Activated CD4-positive, alpha-beta T cell treated with anti-CD3 and anti-CD28 coated beads, Interleukin-10, Interleukin-2, amounts not matched to agents 100 ng/mL and 50 ng/mL, durations not matched to agents 16 hours and 8 hours (primary cell): ENCODE measurements at places on chromosomes 5 and 9.
A peak's percentile ranks its signal among the peaks of the same experiment; 100 is the strongest.

- DNase-seq: no peak
These were observed 26.0 kb downstream of the ACTBL2 start for GRCh38 chr5:57456531-57457135.

DNA sequence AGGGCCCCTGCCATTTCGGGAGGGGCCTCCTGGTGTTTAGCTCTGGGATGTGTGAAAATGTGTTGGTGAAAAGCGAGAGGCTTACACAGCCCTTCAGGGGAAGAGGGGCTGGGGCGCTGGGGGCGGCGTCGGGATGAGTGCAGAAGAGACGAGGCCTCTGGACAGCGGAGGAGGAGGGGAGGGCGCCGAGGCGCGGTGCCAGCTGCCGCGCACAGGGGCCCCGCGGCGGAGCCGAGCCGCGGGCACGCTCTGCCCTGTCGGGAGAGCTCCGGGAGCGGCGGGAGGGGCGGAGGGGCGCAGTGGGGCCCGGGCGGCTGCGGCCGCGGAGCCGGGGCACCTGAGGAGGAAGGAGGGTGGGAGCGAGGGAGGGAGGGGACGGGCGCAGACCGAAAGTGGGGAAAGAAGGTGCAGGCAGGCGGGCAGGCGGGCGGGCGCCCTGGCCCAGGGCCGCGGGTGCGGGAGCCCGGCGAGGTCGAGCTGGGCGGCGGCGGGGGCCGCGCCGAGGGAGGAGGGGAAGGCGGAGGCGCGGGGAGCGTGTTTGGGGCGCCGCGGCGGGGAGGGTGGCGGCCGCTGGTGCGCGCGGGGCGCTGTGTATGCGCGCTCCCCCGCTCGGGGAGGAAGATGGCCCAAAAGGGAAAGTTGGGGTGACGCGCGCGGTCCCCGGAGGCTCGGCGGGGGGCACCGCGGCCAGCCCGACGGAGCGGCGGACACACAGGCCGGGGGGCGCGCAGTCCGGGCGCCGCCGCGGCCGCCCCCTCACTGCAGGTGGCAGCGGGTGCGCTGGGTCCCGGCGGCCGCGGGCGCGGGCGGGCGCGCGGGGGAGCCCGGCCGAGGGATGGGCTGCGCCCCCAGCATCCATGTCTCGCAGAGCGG lies at the start of gene PDE8B:
TSS of gene PDE8B (plus strand) at position 590 of the 873 bp plus-strand sequence. CDS start at position 836, 246 bp downstream.
- no peak for DNase-seq

DNA sequence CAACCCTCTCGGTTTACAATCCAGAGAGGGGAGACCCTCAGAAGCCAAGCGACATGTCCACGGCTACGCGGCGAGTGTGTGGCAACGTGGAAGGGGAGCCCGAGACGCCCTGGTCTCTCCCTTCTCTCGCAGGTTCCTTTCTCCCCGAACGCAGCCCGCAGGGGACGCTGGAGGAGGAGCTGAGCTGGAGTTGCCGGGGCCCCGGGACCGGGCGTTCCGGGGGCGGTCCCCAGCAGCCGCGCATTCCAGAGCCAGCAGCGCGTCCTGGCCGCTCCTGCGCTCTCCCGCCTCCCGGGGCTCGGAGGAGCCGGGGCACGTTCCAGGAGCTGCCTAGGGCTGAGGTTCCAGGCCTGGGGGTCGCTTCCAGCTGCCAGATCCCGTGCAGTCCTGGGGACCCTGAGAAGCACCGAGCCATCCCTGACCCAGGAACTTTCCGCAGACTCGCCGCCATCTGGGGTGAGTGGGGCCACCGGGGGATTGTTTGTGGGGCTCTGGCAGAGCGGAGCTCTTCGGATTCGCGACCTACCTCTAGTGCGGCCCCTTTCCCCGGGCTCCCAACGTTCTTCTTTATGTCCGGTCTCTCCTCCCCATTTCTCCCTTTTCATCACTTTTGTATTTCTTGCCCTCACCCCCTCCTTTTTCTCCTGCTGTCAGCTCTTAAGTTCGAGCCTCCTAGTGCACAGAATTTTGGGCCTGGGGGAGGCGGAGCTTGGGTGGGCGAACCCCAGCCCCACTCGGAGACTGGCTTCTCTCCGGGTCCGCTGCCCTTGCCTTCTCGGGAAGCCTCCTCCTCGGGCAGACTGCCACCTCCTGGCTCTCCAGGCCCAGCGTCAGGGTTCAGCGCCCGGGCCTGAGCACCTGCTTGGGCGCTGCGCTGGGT lies at the start of gene SMIM3:
TSS of gene SMIM3 (plus strand) at position 241 of the 880 bp plus-strand sequence. CDS start 16,684 bp downstream, outside the sequence.
- DNase-seq: peak; percentile 78

DNA sequence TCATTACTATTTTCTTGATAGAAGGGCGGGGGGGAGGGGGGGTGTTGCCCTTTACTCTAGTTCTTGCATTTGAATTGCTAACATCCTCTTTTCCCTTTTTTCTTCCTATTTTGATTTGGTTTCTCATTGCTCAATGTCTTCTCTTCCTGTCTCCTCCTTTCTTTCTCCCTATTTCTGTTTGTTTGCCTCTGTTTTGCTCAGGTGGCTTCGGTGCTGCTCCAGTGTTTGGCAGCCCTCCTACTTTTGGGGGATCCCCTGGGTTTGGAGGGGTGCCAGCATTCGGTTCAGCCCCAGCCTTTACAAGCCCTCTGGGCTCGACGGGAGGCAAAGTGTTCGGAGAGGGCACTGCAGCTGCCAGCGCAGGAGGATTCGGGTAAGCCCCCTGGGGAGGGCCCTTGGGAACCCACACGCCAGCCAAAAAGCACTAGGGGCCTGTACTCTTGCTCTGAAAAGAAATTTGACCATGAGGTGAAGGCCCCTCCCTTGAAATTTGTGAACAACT lies 48.3 kb downstream of the FAM78A start:
- DNase-seq: no peak

GRCh38 chr5:145324767-145325479 lies 510.2 kb downstream of the PRELID2 start:
- DNase-seq: no peak

DNA sequence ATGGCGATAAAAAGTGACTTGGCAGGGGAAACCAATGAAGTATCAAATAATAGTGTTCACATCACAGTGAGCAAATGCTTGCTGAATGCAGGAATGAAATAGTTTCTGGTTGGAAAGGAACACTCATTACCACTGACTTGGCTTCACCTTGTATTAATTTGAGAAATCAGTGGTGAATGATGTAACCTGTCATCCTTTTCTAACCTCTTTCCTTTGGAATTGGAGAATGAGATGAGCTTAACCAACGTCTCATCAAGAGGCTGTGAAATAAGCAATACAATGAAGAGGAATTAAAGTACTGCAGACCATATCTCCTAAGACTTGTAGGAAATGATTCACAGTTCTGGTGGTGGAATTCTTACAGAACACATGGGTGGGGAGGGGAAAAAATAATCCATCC lies 192.2 kb downstream of the DMAC1 start:
- no peak for DNase-seq

DNA sequence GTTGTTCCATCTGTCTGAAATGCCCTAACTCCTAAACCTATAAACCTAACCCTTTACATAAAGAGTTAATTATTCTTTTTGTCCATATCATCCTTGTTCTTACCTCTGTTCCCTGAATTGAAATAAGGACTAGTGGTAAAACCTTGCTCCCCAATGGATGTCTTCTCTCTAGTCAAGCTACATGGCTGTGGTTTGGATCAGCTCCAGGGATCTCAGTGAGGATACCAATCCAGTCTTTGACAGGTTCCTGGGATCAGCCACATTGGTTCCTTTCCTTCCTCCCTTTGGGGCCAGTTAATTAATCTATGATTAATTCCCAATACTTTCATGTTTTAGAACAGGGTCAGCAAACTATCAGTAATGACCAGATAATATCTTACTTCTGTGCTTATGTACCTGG lies 151.6 kb downstream of the SIL1 start:
- no peak for DNase-seq

DNA sequence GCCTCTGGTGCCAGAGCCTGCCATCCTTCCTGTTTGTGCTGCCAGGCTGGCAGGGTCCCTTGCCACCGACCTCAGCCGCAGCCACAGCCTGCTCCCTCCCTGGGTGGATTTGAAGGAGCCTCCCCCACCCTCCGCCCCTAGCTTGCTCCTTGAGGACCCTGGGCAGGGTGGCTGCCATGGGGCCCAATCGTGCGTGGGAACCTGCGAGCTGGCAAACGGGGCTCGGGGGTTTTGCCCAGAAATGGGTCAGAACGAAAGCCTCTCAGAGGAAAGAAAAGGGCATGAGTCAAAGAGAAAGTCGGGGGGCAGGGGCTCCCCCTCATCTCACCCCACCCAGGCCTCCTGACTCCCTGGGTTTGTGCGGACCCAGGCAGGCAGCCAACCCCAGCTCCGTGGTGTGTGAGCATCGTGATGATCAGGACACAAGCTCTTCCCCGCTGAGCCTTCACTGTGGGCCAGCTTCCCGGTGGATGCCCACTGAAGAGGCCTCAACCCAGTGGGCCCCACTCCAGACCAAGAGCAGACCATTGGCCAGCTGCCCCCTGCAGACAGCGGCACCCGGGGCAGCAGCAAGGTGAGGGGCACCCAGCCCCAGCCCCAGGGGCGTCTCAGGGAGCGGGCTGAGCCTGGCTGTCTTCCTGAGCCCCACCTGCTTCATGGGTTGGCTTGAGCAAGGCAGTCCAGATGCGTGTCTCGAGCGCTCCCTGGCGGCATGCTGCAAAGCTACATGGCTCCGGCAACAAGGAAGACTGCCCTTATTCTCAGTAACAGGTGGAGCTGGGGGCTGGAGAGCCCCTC lies 3.0 kb upstream of the FUT7 start:
- peak; percentile 97 for DNase-seq

- DNase-seq: peak; percentile 29
These were observed 14.2 kb upstream of the PPP1R2B start for GRCh38 chr5:156835905-156836304.

DNA sequence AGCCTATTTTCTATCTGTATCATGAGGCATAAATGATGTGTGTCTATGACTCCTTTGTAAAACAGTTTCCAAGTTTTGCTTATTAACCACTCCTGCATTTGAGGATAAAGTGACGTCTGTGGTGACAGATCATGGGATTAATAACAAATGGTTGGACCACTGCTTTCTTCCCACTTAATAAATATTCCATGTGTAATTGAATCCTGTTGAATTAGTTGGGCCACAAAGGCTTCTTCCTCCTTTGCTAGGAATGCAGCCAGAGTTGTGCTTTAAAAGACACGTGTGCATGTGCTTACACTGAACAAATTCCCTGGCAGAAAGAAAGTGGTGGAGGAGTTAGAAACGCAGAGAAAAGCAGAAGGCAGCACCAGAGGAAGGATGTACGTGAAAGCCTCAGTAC lies 150.2 kb downstream of the ACTBL2 start:
- DNase-seq: no peak

DNA sequence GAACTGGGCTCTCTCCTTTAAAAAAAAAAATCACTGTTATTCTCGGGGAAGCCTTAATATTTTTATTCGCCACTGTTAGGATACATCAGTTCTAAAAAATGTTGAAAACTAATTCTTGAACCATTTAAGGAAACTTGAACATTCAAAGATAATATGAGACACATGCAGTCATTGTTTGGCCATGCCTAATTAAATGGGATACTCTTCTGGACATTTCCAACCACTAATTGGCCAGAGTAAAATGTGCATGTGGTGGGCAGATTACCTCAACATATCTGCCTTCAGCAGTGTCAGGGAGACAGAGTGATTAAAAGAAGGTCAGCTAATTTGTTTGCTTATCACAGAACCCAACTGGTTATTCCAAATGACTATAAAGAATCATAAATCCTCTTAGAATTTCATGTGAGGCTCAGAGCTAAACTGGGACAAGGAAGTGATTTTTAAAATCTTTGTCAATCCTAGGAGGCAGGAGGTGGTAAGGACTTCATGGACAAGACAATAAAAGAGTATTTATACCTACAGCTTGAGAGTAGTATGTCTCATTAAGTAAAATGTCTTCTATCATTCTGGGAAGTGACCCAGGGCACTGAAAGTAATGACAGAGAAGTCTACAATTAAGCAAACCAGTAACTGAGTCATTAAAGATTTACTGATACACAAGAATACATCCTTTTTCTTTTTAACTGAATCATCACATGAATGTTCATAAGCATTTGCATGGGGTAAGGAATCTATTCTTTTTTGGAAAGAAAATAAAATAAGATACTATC lies 242.9 kb upstream of the TRPM3 start:
- DNase-seq: no peak

DNA sequence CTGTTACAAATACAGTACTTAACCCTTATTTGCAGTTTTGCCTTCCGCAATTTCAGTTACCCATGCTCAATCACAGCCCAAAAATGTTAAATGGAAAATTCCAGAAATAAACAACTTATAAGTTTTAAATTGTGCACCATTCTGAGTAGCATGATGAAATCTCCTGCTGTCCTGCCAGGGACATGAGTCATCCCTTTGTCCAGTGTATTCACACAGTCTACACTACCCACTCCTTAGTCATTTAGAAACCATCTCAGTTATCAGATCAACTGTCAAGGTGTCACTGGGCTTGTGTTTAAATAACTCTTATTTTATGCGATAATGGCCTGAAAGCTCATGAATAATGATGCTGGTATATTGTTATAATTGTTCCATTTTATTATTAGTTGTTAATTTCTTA lies 95.8 kb downstream of the PLCXD3 start:
- peak; percentile 2 for DNase-seq

DNA sequence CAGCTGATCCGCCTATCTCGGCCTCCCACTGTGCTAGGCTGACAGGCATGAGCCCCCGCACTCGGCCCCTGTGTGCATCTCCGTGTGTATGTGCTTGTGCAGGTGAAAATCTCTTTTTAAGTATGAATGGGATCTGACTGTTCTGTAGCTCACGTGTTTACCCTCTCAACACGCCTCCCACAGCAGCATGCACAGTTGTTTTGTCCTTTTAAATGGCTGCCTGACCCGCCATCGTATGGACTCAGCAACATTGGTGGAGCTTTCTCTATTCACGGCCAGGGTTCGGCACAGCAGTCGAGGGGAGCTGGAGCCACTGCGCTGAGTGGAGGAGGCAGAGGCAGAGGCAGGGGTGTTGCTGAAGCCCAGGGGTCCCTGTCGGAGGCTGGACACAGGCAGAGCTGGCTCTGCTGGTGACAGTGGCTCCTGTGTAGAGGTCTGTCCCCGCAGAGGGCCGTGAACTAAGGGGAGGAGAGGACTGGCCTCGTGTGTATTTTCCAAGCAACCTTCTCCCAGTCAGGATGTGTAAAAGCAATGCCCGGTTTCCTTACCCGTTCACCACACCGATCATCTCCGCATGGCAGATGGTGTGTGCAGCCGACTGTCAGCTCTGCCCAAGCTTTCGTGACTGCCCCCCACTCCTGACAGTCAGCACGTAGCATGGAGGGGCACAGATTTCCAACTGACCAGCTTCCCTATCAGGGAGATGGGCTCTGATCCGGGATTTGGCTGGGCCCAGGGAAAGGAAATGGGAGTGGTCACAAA lies 37.3 kb downstream of the MRPL36 start:
- DNase-seq: no peak

DNA sequence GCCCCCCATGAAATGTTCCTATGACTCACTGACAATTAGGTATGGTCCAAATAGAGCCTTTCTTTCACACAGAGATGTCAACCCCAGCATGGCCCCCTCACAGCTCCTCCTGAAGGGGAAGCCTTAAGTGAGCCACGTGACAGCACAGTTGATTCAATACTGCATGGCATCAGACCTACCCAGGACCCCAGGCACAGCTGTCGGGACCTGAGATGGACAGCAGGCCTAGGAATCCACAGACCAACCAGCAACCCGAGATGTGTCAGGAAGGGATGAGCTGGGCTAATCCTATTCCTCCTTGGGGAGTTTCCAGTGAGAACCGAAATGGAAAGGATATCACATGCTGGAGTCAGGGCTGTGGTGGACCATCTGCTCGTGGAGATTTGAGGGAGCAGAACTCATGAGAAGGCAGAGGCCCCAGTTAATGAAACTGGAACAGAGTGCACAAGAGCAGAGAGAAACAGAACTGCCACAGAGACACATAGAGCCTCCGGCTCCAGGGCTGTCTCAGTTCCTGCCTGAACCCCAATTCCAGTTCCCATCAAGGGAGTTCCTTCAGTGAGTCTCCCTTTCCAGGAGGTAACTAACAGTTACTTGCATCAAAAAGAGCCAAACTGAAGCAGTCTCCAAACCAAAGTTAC lies 42.1 kb upstream of the SMIM23 start:
- no peak for DNase-seq
